Stimulated activated CD8-positive, alpha-beta memory T cell treated with anti-CD3 and anti-CD28 coated beads, Interleukin-7, amount 100 ng/mL, for 1 hour (primary cell): ENCODE measurements at places on chromosomes 6 and 20.

- no peak for DNase-seq
Observed at GRCh38 chr6:104656235-104656634, 203.5 kb downstream of the HACE1 start.

DNA sequence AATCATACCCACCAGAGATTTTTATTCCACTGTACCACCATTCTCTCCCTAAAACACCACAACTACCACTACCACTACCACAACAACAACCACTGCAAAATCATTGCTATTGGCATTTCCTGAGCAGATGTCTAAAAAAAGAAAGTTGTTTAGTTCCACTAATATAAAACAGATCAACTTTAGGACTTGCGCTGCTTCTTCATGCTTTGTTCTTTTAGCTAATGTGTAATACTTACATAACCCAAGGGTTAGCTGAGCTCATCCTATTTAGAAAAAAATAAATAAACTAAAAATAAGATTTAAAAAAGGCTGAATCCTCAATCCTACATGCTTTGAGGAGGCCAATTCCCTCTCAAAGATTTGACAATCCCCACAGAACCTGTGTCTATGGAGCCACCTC is 11.4 kb downstream of the IYD start:
- no peak for DNase-seq

- DNase-seq: no peak
Observed at GRCh38 chr6:37059344-37060194, 54.1 kb downstream of the FGD2 start.

- no peak for DNase-seq
Observed at GRCh38 chr6:83155794-83156193, 37.3 kb downstream of the PGM3 start.

DNA sequence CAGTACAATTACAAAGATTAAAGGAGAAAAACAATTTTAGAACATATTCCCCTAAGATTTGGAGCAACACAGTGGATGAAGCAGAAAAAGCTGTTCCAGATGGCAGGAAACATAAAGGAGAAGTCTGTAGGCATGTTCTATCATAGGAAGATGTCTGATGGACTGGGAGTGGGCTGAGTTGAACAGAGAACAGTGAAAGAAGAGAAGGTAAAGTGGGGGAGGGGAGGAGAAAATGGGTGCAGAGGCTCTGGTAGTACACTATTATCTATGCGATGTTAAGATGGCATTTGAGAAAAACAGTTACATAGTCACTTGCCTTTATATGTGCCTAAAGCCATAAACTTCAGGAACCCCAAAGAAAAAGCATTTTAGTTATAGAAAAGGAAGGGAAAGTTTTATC is 4.2 kb upstream of the PHIP start:
- DNase-seq: no peak

- no peak for DNase-seq
Observed at GRCh38 chr6:169047345-169047744, 206.3 kb downstream of the THBS2 start.

GRCh38 chr6:4805553-4806336 is 29.5 kb downstream of the CDYL start:
- no peak for DNase-seq

DNA sequence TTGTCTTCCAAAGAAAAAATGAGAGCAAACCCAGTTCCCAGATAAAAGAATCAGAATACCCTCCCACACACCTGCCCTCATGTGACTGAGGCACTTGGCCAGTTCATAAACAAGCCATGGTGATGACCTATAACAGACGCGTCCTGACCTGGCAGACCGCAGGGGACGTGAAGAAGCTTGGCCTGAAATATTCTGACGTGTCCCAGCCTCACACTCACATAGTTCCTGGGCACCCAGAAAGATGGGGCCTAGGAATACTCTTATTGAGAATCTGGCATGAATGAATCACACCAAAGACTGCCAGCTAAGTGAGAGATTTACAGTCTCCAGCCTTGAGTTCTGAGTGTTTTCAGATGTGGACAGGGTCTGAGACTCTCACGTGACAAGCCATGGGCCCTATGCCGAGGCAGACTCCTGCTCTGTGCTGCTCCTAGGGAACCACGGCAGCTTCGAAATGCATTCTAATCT is 17.2 kb upstream of the MAP3K4 start:
- DNase-seq: no peak

GRCh38 chr6:96990462-96990861 is 65.9 kb downstream of the KLHL32 start:
- no peak for DNase-seq

- no peak for DNase-seq
Observed at GRCh38 chr6:43325876-43326275, 17.2 kb upstream of the CRIP3 start.
